ENCODE measurements at places on chromosomes 6 and 20. TPM values are rescaled to one million over a fixed set of nuclear protein-coding genes. Genes with fewer than 3 reads are reported as not detected.
A peak's percentile ranks its signal among the peaks of the same experiment; 100 is the strongest.

HSPA1L gene
- total RNA-seq: 2.0 TPM

SIRPB2 gene
- total RNA-seq: not detected

DNA sequence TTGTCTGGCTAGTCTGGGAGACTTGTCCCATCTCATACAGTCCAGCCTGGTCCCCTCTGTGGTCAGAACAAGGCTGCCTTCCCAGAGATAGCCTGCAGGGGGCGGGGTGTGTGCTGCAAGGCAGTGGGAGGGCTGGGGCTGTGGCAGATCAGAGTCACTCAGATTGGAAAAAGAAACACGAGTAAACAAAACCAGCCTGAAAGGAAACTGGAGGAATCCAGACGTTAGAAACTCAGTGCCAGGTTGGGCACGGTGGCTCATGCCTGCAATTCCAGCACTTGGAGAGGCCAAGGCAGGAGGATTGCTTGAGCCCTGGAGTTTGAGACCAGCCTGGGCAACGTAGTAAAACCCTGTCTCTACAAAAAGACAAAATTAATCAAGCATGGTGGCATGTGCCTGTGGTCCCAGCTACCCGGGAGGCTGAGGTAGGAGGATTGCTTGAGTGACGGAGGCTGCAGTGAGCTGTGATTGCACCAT, 20.2 kb downstream of the LEMD2 start:
- DNase-seq: peak; percentile 56

DNA sequence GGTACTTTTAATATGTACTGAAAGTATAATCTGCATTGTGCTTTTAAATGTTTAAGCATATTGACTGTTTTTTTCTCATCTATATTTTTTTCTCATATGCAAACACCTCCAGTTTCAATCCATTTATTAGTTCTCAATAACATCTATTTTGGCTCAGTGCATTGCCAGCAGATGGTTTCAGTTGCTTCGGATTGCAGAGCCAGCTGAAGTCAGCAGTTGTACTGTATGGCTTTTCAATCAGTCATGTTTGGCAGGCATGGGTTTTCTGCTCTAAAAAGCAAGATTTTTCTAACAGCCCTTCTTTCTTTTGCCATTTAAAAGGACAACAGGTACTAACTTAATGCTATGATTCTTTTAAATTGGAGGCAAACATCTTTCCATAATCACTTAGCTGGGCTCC, 121.2 kb downstream of the CD109 start:
- no peak for DNase-seq

DNA sequence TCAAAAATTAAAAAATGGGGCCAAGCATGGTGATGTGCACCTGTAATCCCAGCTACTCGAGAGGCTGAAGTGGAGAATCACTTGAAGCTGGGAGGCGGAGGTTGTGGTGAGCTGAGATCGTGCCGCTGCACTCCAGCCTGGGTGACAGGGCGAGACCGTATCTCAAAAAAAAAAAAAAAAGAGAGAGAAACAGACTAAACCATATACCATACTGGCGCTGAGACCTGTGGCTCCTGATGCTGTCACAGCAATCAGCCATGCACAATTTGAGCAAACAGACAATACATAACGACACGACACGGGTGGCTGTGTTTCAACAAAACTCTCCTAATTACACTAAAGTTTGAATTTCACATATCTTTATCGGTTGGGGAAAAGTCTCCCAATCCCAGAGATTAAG, 14.9 kb upstream of the CBFA2T2 start:
- DNase-seq: no peak

PPIL6 gene
- 3.5 TPM for total RNA-seq

GRCh38 chr20:45502561-45502960, 12.9 kb downstream of the SPINT3 start:
- no peak for DNase-seq

- no peak for DNase-seq
Measured at GRCh38 chr6:157773248-157773773, 49.7 kb upstream of the SNX9 start.

GRCh38 chr6:41373627-41373918, 38.2 kb downstream of the NCR2 start:
- no peak for DNase-seq

RAD21L1 gene
- 0.57 TPM for total RNA-seq

DNA sequence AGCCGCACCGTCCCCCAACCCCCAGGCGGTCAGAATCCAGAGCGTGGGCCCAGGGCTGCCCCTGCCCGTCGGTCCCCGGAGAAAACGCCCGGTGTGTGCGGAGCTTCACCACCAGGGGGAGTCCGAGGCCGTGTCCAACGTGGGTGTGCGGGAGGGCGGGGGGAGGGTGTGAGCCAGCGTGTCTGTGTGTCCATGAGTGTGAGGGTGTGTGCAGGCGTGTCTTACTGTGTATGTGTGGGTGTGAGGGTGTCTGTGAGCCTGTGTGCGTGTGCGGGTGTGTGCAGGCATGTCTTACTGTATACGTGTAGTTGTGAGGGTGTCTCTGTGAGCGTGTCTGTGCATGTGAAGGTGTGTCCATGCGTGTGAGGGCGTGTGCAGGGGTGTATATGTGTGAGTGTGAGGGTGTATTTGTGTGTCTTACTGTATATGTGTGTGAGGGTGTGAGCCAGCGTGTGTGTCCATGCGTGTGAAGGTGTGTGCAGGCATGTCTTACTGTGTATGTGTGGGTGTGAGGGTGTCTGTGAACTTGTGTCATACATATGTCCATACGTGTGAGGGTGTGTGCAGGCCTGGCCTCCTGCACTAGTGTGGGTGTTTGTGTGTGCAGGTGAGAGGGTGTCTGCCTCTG, 24.6 kb upstream of the GATA5 start:
- peak; percentile 70 for DNase-seq

DNA sequence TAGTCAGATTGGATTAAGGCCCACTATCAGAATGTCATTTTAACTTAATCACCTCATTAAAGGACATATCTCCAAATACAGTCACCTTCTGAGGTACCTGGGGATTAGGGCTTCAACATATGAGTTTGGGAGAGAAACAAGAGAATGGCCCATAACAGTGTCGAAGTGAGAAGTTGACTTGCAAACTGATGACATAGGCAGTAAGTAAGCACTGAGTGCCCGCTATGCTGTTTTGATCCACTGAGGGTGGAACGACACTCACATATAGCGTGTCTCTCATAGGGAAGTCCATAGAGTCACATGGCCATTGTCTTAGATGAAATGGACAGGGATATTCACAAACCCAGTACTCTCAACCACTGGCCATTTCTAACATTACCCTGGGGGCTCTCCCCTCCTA, 264.2 kb downstream of the SAMD5 start:
- DNase-seq: no peak

DNA sequence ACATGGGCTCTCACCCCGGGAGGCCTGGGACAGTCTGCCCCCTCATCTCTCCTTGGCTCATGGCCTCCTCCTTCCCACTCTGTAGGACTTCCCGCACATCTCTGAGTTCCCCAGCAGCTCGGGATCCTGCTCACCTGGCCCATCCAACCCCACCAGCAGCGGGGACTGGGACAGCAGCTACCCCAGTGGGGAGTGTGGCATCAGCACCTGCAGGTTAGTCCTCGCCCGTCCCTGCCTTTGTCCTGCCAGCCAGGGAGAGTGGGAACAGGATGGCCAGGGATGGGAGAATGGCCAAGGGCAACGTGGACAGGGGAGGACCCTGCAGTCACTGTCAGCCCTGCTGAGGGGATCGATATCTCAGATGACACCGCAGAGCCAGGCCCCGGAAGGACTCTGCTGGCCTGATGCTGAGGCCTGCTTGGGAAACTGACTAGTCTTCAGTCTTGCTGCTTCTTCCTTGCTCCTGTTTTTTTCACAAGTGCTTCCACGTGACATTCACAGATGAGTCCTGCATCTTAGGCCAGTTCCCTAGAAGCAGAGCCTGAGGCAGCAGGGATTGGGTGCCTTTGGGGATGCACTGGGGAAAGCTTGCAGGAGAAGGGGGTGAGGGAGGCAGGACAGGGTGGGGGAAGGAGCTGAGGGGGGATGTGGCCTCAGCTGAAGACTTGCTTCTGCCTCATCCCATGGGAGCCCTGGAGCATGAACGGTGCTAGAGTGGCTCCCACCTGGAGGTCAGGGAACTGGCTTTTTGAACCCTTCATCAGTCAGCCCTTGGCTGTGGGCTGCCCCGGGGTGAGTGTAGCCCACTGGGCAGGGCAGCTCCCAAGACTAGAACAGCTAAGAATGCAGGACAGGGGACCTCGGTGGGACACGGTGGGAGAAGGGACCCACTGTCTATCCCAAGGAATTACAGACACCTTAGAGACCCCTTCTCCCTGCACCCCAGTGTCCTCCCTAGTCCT, 120.1 kb downstream of the JPH2 start:
- no peak for DNase-seq

DNA sequence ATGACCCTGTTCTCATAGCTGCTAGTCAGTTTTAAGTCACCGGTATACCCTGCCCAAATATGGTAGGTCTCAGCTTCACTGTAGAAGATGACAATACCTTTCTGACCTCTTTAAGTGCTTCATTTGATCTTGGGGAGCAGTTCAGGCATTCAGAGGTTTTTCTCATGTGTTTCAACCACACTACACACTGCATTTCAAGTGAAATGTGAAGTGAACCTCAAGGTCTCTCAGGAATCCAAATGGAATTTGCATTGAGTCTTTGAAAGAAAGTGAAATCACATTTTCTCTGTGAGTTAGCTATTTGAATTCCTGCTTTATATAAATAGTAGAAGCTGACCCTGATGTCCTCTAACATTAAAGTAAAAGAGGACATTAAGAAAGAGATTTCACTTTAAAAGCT, 461.6 kb downstream of the ADGRB3 start:
- DNase-seq: no peak

BFSP1 gene
- 37.0 TPM for total RNA-seq

GRCh38 chr6:167212713-167213005, 54.9 kb upstream of the GPR31 start:
- DNase-seq: no peak

DNA sequence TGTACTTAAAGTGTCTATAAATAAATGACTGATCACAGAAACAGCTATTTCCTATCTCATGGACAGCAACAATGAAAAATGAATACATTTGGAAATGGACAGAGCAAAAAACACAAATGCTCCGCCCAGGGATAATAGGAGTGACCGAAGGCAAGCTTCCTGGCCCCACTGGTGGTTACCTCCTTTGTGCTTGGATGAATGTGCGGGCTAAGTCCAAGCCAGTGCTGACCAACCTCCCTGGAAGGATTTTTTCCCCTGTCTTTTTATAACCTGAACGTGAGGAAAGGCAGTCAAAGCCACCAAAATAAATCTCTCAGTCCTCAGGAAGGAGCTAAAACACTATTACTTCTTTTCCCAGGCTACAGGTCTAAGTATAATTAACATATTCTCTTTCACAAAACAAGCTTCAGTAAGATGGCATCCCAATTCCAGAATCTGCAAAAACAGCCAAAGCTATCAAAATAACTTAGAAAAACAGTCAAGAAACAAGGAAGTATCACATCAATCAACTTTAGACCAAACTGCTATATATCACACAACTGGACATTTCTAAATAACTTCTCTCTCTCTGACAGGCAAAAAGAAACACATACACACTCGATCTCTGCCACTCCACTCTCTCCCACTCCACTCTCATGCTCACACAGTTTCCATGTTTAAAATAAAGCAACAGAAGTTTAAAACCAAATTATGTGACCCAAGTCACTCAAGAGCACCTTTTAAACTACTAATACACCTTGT, 10.0 kb downstream of the KIF16B start:
- DNase-seq: no peak

GRCh38 chr6:157775376-157775775, 47.7 kb upstream of the SNX9 start:
- DNase-seq: no peak

GRCh38 chr6:134753001-134753400, 196.9 kb downstream of the ALDH8A1 start:
- peak; percentile 77 for DNase-seq

OPRM1 gene
- not detected for total RNA-seq

GRCh38 chr20:63205896-63206295, 10.0 kb downstream of the YTHDF1 start:
- DNase-seq: no peak

IMPG1 gene
- not detected for total RNA-seq

DNA sequence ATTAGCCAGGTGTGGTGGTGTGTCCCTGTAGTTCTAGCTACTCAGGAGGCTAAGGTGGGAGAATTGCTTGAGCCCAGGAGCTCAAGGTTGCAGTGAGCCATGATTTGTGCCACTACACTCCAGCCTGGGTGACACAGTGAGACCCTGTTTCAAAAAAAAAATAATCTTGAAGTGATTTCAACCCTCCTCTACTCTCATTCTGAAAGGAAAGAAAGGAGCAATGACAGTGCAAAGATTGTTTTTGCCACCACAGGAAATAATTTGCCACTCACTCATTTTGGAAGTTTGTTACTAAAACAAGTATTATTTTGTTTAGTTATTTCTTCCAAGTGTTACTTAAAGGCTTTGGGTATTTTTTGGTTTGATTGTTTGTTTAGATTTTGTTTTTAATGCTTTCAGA, 45.6 kb downstream of the BLTP3A start:
- DNase-seq: no peak

DNA sequence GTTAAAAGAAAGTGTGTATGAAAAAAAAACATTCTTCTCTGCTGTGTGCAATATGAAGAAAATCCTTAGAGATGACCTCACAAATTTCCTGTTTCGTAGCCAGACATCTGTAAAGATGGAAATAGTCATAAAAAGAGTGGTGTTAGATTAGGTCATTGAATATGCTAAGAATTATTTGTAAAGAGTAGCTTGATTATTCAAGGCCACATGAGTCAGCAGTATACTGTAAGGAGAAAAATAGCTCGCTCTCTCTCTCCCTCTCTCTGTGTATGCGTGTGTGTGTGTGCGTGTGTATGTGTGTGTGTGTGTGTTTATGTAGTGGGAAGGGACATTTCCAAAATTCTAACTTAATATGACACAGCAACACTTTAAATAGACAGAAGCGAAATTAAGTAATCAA, 78.8 kb downstream of the PTCHD4 start:
- DNase-seq: peak; percentile 63

LHFPL5 gene
- total RNA-seq: 1.0 TPM

DNA sequence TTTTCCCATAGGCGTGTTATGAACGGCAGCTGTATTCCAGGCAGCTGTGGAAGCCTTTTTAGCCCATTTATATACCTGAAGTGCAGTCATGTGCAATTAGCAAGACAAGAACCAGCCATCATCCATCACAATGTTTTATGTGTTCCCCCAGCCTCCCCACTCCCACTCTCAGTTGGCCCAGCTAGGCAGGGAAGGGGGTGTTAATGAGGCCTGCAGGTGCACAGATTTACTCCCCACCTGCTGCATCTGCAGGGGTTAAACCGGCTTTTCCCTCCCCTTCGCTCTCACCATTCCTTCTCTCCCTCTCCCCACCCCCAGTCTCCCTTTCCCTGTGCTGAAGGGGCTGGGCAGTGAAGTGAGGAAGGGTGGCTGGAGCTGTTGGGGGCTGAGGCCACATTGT, 149.8 kb upstream of the AKAP12 start:
- DNase-seq: no peak

DNA sequence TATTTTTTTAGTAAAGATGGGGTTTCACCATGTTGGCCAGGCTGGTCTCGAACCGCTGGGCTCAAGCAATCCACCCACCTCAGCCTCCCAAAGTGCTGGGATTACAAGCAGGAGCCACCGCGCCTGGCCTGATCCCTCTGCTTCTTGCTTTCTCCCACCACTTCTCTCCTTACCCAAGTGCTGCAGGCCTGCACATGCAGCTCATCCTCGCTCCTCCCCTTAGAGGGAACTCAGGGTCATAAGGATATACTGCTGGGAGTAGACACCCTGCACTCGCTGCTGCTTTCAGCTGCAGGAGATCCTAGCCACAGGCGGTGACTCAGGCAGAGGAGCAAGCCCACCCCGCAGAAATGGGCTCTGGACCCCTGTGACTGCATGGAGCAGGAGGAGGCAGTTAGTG, 40.0 kb upstream of the FANCE start:
- no peak for DNase-seq

EPPIN gene
- total RNA-seq: not detected

- DNase-seq: peak; percentile 55
Measured at GRCh38 chr6:85675030-85675819, 32.5 kb upstream of the SYNCRIP start.

- no peak for DNase-seq
Measured at GRCh38 chr20:44115181-44115580, 71.8 kb downstream of the JPH2 start.

All from Caki2 (cell line).